ENCODE measurements at places on chromosomes 1 and 21.

DNA sequence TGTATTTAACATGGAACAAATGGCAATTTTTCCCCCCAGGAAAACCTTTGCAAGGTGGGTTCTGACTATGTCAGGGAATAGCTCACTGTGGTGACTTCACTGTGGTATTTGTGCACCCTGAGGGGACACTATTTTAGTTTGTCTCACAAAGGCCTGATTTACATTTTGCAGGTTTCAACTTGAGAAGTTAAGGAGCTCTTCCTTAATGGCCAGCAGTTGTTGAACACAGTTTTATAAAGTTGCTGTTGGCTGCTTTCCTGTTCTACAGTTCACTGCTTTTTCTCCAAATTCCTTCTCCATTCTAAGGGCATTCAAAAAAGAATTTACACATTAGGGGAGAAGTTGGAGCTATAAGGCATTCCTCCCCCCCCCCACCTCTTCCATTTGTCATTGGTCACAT is 4.6 kb downstream of the LAMC1 start:
- DNase-seq = no peak

GRCh38 chr1:26067432-26067911 is at the start of gene TRIM63:
TSS of gene TRIM63 (minus strand) at chr1:26067630. CDS start at chr1:26067494, 136 bp downstream.
- no peak for DNase-seq

GRCh38 chr1:98268316-98268715 is 347.5 kb upstream of the DPYD start:
- DNase-seq = no peak

GRCh38 chr1:46188295-46189030 is 9.8 kb downstream of the POMGNT1 start:
- no peak for DNase-seq

- no peak for DNase-seq
Measured at GRCh38 chr1:54001591-54001990, 16.4 kb downstream of the LDLRAD1 start.

DNA sequence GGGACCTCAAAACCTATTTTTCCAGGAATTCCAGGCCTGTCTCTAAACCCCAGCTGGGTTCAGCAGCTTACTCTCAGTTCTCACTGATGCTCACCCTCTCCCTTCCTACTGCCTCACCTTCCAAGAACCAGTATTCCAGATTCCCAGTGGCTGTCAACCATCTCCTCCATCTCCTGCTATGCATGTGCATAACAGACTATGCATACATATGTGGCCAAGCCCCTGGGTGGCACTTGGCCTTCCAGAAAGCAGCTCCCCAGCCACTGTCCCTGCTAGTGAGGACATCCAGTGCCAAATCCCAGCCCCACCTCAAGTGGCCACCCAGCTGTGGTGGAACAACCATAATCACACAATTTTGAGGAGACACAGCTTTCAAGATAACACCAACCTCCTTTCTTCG is 475.7 kb upstream of the PKN2 start:
- no peak for DNase-seq

DNA sequence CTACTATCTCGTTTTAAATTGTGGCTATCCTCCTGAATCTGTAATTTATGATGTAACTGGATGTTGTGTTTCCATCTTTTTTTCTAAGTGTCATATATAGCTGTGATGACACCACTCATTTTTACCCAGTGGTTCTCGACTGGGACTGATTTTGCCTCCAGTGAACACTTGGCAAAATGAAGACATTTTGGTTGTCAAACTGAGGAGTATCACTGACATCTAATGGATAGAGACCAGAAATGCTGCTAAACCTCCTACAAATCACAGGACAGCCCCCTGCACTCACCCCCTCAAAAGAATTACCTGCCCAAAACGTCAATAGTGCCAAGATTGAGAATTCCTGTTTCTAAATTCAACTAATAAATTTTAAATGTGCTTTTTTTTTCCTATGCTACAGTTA is 1.9 kb downstream of the TRMT13 start:
- DNase-seq = no peak

DNA sequence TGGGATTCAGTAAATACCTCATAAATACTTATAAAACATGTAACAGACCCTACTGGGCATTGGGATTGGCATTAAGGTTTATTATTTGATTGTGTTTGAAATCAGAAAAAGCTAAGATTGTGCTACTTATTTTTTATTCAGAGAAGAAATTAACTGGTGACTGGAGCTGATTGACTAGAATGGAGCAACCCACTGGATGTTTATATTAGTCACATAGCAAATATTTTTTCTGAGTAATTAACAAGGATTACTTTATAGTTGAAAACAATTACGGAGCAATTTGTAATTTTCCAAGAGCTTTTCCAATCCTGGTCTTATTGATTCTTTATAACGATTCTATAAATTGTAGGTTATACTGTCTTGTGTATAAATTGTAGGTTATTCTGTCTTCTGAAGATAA is 208.7 kb downstream of the HLX start:
- DNase-seq = no peak

GRCh38 chr1:155126556-155127104 is 1.0 kb upstream of the EFNA1 start:
- no peak for DNase-seq

- DNase-seq = no peak
Measured at GRCh38 chr21:29462479-29462878, 163.8 kb downstream of the BACH1 start.

DNA sequence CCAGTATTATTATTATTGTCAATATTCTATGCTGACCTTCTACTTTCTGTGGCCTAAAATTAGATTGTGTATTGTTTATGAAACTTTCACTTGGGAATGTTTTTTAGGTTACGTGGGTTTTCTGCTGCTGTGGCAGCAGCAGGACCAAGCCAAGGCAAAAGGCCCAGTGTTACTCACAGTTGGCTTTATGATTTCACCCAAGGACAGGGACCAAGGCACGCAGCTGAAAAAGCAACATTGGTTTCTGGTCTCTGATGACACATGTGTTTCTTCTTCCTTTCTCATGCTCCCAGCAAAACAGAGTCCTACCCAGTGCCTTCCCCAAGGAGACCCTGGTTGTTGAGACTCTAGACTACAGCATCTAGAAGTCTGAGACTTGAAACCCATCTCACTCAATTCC is 413.7 kb downstream of the SETD4 start:
- no peak for DNase-seq

DNA sequence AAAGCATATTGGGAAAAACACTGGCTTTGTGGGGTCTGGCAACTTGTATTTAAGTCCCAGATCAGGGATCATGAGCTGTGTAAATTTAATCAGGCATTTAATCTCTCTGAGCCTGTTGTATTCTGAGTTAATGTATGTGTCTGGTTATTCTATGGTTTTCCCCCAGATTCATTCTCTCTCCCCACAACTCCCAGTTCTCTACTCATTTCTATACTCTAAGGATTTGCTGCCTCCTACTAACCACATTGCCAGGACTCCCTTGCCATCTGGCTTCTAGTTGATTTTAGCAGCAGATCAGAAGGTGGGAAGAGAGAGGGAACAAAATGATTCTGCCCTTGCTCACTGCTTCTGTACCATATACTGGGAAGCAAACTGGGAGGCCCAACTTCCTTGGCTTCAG is 31.4 kb upstream of the S1PR1 start:
- no peak for DNase-seq

DNA sequence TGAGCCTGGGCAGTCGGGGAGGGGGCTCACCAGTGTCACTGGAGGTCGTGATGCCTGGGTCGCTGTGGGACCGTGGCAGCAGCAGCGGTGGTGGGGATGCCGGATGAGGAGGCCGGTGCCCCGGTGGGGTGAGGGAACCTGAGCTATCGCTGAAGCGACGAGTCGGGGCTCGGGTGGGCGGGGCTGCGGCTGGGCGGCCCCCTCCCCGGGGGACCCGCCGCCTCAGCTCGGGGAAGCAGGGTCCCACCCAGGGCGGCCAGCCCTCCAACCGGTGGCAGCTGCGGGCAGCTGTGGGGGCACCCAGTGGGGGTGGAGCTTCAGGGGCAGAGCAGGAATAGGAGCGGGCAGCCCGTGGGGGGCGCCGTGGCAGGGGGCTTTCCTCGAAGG is 5.0 kb downstream of the ENTREP3 start:
- no peak for DNase-seq

DNA sequence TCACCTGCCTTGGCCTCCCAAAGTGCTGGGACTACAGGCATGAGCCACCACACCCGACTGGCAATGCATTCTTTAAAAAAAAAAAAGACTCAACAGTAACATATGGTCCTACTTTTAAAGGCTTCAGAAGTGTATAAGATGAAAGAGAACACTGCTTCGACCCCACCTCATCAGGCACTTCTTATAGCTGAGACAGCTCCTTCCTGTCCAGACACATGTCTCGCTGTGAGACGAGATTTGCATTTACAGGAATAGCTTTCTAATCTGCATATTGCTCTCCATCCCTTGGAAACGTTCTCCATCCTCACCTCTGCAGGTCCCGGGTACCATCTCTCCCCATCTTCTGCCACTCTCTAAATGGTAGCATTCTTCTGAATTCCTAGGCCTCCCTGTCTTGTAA is 6.7 kb downstream of the AZIN2 start:
- DNase-seq = no peak

- no peak for DNase-seq
Measured at GRCh38 chr1:240320659-240321058, 229.0 kb downstream of the FMN2 start.

DNA sequence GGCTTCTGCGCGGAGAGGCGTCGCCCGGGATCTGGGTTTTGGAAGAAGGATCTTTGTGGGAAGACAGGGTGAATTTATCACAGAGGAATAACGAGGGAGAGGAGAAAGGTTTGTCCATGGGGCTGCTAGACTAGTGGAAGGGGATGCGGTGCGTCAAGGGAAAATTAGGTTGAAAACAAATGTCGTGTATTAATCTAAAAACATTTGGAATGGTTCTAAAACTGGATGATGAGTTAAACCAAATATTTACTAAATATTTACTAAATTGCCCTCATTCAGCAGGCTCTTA is 647 bp downstream of the RO60 start:
- no peak for DNase-seq

GRCh38 chr1:55860798-55861519 is 645.8 kb upstream of the USP24 start:
- DNase-seq = no peak

- no peak for DNase-seq
Measured at GRCh38 chr1:117760485-117760884, 154.6 kb downstream of the TENT5C start.

DNA sequence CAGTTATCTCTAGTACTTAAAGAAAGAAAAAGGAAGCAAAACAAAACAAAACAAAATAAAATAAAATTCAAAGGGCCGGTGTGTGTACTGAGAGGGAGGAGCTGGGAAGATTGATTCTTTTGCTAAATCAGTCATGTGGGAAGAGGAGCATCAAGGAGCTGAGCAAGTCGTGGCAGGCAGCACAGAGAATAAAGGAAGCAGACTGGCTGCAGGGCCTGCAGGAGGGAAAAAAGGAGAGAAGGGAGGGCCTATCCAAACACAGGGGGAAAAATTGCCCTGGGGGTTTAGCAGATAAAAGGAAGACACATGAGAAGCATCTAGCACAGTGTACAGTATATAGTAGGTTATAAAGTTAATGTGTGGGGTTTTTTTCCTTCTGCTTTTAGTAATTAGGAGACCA is 27.6 kb downstream of the AGO4 start:
- peak; percentile 19 for DNase-seq

GRCh38 chr1:92583821-92584760 is 97.4 kb upstream of the GFI1 start:
- DNase-seq = no peak

GRCh38 chr1:54425152-54425584 is 19.0 kb upstream of the SSBP3 start:
- DNase-seq = no peak

- no peak for DNase-seq
Measured at GRCh38 chr1:167465743-167466142, 52.6 kb downstream of the CD247 start.

DNA sequence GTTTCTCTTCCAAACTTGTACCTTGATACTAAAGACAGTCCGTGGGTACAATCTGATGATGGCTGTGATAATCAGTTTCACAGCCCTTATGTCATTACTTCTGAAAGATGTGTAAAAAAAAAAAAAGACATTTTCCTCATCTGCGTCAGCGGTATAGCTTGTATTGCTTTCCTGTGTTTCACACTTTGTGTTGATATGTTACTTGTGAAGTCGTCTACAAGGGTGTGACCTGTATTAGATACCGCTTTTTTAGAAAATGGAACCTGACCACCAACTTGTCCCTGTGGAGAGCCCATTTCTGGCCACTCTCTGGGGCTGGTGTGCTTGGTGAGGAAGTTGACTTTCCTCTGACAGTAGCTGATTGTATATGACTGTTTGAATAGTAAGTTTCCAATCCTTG is 50.5 kb downstream of the PEX14 start:
- DNase-seq = no peak

DNA sequence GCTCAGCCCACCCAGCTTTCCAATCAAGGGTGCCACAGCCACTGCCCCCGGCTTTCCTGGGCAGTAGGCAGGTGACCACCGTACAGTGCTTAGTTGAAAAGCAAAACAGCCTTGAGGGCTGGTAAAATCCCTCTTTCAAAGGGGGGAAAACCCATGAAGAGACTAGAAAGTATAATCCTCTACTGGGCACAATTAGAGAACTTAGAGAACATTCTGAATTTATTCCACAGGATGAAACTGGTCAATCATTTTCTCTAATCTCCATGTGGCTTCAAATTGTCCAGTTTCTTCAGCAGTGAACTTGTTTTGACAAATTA is 15.3 kb upstream of the LRRC47 start:
- no peak for DNase-seq

GRCh38 chr1:188249811-188250210 is 1421.1 kb downstream of the PLA2G4A start:
- no peak for DNase-seq

GRCh38 chr1:36086529-36087232 is 2.0 kb upstream of the ADPRS start:
- no peak for DNase-seq

DNA sequence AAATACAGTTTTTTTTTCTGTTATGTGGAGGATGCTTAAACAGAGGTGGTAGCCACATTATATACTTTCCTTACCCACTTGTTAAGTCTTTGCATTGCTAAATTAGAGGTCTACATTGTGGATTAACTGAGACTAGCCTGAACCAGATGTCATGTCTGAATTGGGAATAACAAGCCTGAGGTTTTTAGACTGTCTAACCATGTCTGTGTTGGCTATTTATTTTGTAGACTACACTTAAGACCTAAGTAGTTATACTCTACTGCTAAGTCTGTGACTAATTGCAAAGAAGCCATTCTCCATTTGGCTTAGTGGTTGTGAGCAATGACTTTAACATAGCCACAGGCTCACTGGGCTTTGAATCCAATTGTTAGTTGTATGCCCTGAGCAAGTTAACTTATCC is 45.4 kb downstream of the CDC14A start:
- DNase-seq = no peak

DNA sequence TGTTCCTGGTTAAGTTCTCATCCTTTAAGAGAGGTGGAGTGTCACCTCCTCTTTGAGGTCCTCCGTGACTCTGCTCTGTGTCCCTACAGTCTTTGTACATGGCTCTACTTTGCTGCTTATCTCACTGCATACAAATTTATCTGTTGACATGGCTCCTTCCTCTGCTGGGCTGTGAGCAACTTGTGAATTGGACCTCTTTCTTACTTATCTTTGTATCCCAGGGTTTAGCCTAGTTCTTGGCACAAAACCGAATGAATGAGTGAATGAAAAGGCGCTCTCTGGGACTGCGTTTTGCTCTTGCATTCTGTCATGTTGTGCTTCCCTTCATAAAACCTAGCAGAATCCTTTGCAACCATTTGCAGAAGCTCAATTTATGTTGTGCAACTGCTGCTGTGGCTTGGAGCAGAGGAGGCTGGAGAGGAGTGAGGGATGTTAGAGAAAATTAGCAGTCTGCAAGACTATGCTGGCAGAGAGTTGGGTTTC is 12.4 kb downstream of the SLC26A9 start:
- no peak for DNase-seq
